ENCODE measurements at places on chromosomes 11 and 22.
A peak's percentile ranks its signal among the peaks of the same experiment; 100 is the strongest.

GRCh38 chr11:34585735-34586487 is 35.0 kb upstream of the EHF start:
- DNase-seq = peak; percentile 46

- no peak for DNase-seq
These were observed 4.9 kb upstream of the SLC6A5 start for GRCh38 chr11:20594274-20595061.

- no peak for DNase-seq
These were observed 53.9 kb downstream of the GGTLC2 start for GRCh38 chr22:22698263-22698750.

GRCh38 chr11:110046775-110047380 is 46.3 kb upstream of the ZC3H12C start:
- no peak for DNase-seq

- DNase-seq = no peak
These were observed 992 bp downstream of the LGALS12 start for GRCh38 chr11:63506876-63507275.

GRCh38 chr11:126915430-126915829 is 85.1 kb downstream of the KIRREL3 start:
- no peak for DNase-seq

GRCh38 chr22:37063431-37064420 is 12.2 kb downstream of the KCTD17 start:
- DNase-seq = no peak

GRCh38 chr11:26025676-26026075 is 306.3 kb upstream of the ANO3 start:
- no peak for DNase-seq

- DNase-seq = no peak
These were observed 3.0 kb downstream of the RAB39A start for GRCh38 chr11:107931206-107931605.

DNA sequence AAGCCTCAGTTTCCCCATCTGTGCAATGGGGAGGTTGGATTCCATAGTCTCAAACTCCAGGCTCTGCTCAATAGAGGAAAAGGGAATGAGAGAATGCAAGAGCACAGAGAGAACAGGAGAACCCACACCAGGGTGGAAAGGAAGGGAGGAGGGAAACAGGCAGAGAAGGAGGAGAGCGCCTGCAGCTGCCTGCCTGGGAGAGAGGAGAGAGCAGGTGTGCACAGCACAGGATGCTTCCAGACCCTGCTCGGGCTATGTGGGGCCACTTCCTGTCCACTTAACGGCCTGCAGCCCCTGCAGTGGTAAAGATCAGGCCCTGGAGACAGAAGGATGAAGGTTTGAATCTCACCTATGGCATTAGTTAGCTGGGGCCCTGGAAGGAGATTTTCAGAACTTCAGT is 12.3 kb downstream of the LRRC32 start:
- no peak for DNase-seq

GRCh38 chr22:35023692-35024363 is 42.1 kb upstream of the ISX start:
- peak; percentile 86 for DNase-seq
